NCI-H1694 treated with DMSO at 0.1 percent for 48 hours (cell line): ENCODE measurements at places on chromosomes 3 and 15.

DNA sequence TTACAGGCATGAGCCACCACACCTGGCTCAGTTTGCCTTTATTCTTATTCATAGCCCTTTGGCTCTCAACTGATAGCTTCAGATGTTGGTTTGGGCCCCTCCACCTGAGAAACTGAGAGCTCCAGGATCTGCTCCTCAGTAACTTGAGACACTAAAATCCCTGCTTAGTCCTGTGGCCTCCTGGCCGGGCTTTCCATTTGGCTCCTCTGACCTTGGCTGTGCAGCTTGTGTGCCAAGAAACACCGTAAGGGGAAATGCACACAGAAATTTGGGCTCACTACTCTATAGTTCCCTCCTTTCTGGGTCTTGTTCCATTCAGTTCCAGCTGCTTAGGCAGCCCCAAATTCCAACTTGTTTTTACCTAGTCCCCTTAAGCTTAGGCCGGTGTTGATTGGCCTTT lies 24.9 kb downstream of the NIPA2 start:
- DNase-seq: no peak

DNA sequence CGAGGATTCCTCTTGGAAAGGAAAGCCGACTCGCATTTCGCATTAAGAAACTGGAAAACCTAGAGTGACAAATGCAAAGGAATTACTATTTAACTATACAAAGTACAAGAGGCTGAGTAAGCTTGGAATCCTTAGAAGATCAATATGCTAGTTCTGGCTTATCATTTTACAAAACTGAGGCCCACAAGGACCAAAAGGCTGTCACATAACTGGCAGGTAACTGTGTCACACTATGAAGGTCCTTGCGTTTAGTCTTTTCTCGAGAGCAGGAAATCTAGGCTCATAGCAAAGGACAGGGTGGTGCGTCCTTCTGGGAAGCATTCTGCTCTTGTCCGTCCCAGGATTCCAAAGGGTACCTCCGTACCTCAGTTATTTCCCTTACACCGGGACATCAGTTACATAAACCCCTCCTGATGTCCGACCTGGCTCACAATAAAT lies 629 bp downstream of the RPL24 start:
- no peak for DNase-seq

DNA sequence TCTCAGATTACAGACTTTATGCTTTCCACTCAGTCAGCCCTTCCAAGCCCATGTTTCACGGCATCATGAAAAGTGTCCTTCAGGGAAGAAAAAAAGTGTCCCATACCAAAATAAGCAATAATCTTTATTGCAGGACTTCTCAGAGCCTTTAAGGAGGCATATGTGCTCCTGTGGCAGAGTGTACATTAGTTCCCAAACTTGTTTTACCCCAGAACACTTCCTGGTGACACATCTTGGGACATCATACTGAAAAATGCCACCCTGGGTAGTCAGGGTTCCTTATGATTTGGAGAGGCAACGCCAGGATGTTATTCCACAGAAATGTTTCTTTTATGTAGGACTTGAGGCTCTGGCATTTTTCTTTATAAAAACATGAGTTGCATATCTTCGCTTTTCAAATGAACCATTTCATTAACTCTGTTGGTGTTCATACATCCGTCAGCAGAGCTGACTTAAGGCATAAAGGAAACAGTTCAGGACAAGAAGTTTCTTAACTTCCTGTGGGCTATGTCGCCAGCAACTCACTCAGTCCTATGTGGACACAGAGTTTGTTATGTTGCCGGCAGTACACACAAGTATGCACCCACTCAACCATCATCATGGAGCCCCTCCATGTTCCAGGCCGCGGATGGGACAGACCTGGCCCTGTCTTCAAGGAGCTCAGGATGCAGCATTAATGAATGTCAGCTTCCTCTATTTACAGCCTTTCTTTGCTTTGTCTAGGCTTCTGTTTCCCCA lies 63.8 kb downstream of the CASR start:
- DNase-seq: no peak

DNA sequence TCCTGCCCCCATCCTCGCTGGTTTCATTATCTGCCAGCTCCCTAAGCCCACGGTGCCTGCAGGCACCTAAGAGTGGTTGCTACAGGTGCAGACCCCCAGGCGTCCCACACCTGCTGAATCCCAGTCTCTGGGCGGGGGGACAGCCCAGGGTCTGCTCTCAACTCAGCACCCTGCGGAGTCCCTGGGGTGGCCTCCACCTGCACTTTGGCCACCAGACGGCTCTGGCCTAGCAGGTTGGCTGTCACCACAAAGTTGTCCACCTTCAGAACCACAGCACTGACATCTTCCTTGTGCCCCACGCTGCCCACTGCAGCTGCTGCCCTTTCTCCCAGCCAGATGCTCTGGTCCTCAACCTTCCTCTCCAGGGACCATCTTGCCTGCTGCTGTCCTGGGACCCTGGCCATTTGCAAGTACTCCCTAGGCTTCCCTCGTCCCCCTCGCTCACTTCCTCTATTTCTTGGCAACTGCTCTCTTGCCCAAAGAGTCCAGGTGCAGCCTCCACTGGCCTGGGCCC lies 34.9 kb upstream of the SNRPA1 start:
- no peak for DNase-seq

DNA sequence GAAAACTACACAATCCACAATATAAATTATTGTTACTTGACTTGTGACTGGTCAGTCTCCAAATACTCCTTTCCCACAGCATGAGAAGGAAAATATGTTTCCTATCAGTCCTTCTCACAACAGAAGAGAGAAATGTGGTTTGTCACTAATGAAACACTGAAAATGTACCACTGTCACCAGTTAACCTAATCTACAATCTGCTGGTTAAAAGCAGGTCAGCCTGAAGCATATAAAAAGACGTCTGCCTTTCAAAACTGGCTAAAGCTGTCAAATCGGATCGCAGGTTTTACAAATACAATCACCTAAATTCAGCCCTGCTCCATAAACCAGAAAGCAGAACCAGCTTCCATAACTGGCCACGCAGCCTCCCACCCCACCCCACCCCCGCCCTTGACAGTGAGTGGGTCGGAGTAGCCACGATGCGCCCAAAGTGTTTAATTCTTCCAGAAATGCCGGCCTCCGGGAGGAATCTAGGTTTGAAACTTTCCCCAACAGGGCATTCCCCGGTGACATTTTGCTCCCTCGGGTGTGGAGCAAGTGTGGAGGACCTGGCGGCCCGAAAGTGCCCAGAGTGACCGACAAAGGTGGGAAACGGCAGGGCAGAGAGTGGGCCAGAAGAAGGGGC lies 682 bp downstream of the ETFA start:
- DNase-seq: peak; percentile 2

DNA sequence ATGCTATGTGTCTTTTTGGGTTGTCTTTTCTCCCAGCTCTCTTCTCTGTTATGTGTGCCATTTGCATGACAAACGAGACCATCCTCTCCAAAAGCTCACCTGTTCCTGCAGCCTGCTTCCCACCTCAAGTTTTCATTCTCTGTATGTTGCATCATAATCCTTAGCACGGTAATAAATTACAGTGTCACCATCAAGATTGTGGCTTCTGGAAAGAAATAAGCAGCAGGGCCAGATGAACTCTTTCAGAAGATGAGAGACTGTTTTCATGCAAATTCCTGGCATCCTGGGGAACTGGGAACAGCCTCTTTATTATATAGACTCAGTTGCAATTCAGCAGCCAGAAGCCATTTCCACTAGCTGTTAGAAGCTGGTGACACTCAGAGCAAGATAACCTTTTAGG lies 436.7 kb downstream of the EPHB1 start:
- no peak for DNase-seq

GRCh38 chr3:99579246-99579645 lies 59.1 kb upstream of the COL8A1 start:
- DNase-seq: no peak

DNA sequence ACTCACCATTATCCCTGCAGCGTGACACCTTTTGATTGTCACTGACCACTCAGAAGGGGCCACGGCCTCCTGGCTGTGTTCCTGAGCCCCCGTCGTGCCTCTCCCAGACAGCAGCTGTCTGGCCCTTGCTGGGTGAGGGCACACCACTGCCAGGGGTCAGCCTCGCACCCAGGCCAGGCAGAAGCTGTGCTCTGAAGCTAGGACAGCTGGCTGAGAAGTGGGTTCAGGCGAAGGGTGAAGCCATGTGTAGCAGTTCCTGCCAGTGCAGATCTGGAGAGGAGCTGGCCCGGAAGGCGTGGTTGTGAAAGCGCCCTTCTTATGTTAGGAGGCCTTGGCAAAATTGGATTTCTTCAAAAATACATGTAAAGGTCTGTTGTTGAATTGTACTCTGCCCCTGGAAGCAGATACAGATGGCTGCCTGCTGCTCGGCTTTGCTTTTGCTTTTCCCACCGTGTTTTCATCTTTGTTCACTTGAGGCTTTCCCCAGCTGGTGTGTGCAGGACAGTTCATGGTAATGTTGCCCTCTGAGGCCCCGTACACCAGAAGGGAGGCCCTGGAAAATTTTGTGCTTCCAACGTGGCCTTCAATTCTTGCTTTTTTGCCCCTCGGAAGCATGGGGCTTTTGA lies 49.1 kb downstream of the KLHL25 start:
- DNase-seq: no peak

- no peak for DNase-seq
Observed at GRCh38 chr3:80889535-80889934, 871.9 kb downstream of the GBE1 start.

- DNase-seq: no peak
Observed at GRCh38 chr3:103047640-103048039, 612.8 kb downstream of the ZPLD1 start.

- no peak for DNase-seq
Observed at GRCh38 chr3:42172047-42172654, 81.0 kb downstream of the TRAK1 start.

GRCh38 chr3:5212628-5213573 lies 25.4 kb downstream of the EDEM1 start:
- no peak for DNase-seq

- DNase-seq: no peak
Observed at GRCh38 chr3:116056280-116056679, 389.0 kb downstream of the LSAMP start.

DNA sequence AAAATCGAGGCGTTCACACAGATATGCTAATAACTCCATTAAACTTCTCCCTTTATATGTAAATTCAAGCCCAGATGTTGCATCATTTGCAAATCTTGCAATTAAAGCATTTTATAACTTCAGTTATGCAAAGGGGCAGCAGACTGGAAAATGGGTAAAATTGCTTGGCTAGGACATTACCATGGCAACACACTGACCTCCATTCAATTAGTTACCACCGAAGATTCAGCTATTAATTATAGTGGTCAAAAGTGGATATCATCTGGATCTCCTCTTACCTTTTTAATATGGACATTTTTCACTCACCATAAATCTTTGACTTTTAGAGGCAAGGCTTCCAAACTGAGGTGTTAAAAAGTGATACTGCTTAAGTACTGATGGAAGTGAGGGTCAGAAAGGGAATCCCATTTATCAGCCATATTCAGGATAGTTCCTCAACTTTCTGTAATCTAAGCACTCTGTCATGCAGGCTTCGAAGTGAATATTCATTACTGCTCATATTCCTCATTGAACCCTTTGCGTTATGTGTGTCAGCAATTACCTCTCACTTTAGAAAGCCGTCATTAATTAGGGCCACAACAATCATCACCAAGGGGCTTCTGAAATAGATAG lies 386.2 kb upstream of the ROBO2 start:
- no peak for DNase-seq

GRCh38 chr15:87577336-87577735 lies 679.2 kb downstream of the NTRK3 start:
- DNase-seq: no peak

DNA sequence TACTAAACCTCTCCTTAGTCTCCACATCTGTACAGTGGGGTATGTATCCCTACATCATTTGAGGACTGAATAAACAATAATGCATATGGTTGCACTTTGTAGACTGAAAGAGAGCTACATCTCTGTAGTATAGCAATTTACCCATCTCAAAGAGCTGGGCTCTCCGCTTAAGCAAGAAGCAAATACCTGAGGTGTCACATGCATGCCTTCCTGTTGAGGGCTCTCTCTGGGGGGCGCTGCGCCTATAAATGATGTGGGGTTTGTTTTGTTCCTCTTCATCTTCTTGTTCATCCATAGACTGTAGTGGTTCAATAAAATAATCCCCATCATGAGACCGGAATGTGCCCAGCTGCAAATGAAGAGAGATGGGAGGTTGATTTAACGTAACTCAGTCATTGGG lies 6.8 kb downstream of the ADAMTS9 start:
- DNase-seq: no peak

DNA sequence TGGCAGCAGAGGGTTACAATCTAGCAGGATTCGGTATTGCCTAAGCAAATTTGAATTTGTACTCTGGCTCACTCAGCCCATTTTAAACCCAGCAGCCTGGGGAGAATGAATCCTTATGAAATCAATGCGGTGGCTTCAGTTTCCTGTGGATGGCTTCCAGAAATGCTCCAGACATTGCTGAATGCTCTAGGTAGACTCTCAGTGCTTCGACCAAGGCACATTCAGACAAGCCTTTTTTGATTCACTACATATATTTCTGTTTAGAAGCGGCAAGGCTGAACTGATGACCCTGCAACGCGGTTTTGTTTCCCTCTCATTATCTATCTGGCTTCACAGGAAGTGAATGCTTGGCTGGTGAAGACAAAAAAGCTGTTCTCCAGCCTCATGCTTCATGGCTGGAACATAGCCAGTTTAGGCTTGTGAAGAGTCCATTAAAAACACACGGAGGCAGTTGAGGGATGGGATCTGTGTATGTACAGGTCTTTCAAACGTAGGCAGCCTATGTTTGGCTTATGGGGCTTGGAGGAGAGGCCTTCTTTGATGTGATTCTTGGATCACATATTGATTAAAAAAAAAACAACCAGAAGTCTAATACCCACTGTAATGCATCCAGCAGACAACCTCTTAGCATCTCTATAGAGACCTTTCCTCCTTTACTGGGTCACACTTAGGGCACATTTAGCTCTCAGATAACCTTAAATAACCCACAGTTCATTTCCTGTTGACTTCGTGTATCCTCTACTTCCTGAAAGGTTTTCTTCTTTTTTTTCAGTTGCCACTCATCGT lies 400.2 kb upstream of the TBL1XR1 start:
- DNase-seq: peak; percentile 26

DNA sequence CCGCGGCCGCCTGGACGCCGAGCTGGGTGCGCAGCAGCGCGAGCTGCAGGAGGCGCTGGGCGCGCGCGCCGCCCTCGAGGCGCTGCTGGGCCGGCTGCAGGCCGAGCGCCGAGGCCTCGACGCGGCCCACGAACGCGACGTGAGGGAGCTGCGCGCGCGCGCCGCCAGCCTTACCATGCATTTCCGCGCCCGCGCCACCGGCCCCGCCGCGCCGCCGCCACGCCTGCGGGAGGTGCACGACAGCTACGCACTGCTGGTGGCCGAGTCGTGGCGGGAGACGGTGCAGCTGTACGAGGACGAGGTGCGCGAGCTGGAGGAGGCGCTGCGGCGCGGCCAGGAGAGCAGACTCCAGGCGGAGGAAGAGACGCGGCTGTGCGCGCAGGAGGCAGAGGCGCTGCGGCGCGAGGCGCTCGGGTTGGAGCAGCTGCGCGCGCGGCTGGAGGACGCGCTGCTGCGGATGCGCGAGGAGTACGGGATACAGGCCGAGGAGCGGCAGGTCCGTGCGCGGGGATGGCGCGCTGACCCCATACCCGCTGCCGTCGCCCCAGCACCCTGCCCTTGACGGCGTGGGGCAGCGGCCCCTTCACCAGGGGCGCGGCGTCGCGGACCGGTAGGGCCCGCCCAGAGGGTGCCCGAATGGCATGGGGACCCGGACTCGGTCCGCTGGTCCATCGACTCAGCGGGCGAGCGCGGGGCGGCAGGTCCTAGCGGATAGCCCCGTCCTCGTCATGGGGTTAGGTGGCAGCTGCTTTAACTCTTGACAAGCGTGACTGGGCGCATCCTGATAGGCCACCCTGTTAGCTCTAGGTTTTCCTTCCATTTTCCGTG lies 848 bp downstream of the SYNM start:
- DNase-seq: peak; percentile 0

- no peak for DNase-seq
Observed at GRCh38 chr3:63364910-63365309, 86.8 kb downstream of the SYNPR start.
